ENCODE measurements at places on chromosomes 4 and X. TPM values are rescaled to one million over a fixed set of nuclear protein-coding genes. Genes with fewer than 3 reads are reported as not detected.

DNA sequence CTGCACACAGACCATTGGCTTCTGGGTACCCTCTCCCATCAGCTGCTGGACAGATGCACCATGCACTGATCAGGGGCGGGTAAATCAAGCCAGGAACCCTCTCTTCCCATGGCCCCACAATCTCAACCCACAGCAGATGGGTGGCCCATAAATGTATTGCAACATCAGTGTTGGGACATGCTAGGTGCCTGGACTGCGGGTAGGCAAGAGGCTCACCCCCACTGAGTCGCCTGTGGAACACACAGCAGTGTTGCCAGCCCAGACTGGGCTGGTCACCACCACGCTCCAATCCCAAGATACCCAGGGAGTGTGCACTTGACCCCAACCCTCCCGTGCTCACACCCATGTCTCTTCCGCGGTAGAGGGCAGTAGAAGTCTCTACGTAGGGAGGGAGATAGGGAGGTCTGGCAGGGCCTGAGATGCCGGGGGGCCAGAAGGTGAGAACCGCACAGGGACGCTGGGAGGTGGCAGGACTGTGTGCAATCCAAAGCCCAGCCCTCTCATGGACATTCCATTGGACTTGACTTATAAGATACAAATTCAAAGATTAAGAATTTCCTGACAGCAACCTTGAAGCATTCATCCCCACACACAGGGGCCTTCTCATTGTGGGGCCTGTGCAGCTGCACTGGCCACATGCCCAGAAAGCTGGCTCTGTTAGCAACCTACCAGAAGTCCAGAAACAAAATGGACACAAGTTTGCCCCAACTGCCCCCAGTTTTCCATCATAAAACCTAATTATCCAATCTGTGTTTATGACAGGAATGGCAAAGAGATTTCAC lies 183.7 kb downstream of the NSUN7 start:
- DNase-seq: no peak
- no peaks in the 10 kb centered on the region for H3K4me1 ChIP-seq
- H3K27ac ChIP-seq: no peak overlapping the region
- peaks cover 5% of the 10 kb centered on the region for H3K27me3 ChIP-seq
- no peaks in the 10 kb centered on the region for H3K36me3 ChIP-seq

Gene RHOXF2
- total RNA-seq: not detected

DNA sequence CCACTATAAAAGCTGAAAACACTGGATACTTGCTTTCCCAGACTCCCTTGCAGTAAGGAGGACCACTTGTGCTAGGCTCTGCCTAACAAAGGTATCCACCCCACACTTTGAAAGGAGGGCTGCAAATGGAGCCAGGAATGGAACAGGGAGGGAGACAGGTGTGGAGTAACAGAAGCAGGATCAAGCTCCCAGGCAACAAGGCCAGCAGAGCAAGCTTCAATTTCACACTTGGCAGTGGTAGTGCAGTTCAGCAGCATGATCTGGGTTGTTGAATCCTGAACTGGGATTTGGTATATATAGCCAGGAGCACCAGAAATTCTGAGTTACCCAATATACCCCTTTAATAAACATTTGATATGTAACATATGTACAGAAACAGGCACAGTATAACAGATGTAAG lies 9.8 kb downstream of the LAMP2 start:
- no peak for DNase-seq
- peaks cover 2% of the 10 kb centered on the region for H3K36me3 ChIP-seq
- no peak overlapping the region for H3K27ac ChIP-seq
- H3K4me1 ChIP-seq: peaks cover 32% of the 10 kb centered on the region

DNA sequence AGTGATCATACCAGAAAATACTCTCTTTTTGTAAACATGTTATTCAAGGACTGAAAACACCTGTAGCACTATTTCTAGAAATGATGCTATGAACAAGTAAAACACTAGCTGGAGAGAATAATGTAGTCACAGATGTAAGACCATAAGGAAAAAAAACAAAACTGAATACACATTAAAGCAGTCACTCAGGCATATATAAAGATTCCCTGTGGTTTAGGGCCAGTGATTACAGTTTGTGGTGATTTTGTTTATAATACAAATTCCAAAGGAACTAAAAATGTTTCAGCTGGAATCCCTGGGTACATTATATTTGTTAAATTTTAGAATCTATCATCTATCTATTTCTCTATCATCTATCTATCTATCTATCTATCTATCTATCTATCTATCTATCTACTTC lies 777.8 kb upstream of the FRG1 start:
- H3K27ac ChIP-seq: no peak overlapping the region
- H3K4me3 ChIP-seq: no peak overlapping the region
- H3K4me1 ChIP-seq: no peaks in the 10 kb centered on the region
- no peaks in the 10 kb centered on the region for H3K36me3 ChIP-seq
- DNase-seq: no peak
- H3K27me3 ChIP-seq: no peaks in the 10 kb centered on the region

GRCh38 chr4:182382941-182383340 lies 139.7 kb downstream of the TENM3 start:
- no peaks in the 10 kb centered on the region for H3K4me1 ChIP-seq
- H3K27ac ChIP-seq: no peak overlapping the region
- no peak overlapping the region for H3K4me3 ChIP-seq

DNA sequence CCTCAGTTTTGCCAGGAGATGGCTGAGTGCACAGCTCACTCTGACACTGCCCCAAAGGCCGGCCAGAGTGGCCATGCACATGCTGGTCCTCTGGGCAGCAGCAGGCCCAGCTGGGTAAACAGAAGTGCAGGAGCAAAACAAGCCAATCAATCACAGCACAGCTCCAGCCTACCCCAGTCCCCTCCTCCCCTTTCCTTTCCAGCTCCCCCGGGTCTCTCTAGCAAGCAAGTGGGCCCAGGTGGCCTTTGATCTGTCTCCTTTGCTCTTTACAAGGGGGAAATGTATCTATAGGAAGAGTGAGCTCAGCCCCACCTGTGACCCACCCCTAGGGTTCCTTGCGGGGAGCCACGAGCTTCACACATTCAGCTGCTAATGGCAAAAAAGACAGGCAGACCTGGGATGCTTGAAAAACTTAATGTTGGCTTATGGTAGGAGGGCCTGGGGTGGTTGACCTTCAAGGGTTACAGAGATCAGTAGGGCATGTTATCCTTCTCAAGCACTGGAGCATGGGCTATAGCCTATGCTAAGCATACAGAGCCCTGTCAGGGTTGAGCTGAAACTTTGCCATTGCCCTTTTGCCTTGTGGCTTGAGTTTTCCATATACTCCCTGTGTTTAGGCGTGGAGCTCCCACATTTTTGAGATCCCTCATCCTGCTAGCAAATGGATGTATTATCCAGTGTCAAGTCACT lies 57.8 kb upstream of the PLAC1 start:
- H3K4me3 ChIP-seq: no peak overlapping the region
- H3K36me3 ChIP-seq: no peaks in the 10 kb centered on the region
- H3K4me1 ChIP-seq: peaks cover 20% of the 10 kb centered on the region
- no peak overlapping the region for H3K27ac ChIP-seq
- DNase-seq: no peak
- peaks cover 3% of the 10 kb centered on the region for H3K27me3 ChIP-seq

GRCh38 chrX:74383611-74384010 lies 37.7 kb upstream of the SLC16A2 start:
- no peaks in the 10 kb centered on the region for H3K36me3 ChIP-seq
- H3K4me1 ChIP-seq: no peaks in the 10 kb centered on the region
- no peaks in the 10 kb centered on the region for H3K27me3 ChIP-seq
- peak; percentile 30 for DNase-seq

DNA sequence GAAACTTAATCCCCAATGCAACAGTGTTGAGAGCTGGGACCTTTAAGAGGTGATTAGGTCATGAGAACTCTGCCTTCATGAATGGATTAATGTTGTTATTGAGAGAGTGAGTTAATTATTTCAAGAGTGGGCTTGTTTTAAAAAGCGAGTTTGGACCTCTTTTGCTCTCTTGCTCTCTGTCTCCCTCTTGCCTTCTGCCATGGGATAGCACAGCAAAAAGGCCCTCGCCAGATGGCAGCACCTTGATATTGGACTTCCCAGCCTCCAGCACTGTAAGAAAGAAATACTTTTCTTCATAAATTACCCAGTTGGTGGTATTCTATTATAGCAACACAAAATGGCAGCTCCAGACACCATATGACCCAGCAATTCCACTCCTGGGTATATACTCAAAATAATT lies 7.0 kb upstream of the ATP6AP2 start:
- peaks cover 16% of the 10 kb centered on the region for H3K4me1 ChIP-seq
- H3K27me3 ChIP-seq: no peaks in the 10 kb centered on the region
- no peak overlapping the region for H3K4me3 ChIP-seq
- H3K27ac ChIP-seq: no peak overlapping the region
- no peaks in the 10 kb centered on the region for H3K36me3 ChIP-seq
- DNase-seq: peak; percentile 59

GRCh38 chrX:141724186-141724585 lies 25.6 kb upstream of the SPANXD start:
- H3K36me3 ChIP-seq: no peaks in the 10 kb centered on the region
- no peak overlapping the region for H3K4me3 ChIP-seq
- H3K27me3 ChIP-seq: no peaks in the 10 kb centered on the region

DNA sequence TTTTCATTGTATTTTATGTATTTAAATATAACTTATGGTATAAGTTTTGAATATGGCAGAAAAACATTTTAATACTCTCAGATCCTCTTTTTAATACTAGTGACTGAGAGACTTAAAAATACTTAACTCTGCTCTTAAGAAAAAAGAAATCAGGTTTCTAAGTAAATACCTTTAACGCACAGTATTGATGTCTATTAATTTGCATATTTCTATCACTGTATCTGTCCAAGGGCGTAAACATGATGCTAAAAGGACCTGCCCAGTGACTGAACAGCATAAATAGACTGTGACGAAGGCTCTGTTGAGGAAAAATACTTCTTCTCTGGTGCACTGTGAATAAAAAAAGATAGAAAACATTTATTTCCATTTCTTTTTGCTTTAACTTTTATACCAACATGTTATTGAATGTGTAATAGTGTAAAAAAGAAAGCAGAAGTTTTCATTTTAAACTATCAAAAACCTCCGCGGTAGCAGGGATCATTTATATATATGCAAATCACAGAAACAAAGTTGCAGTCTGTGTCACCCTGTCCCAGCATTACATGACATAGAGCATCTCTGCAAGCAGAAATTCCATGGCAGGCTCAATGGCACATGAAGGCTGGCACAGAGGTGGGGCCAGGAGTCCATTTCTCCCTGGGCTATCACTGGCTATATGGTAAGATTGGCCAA lies 75.4 kb downstream of the ZAR1 start:
- H3K27ac ChIP-seq: no peak overlapping the region
- no peak for DNase-seq
- peaks cover 14% of the 10 kb centered on the region for H3K36me3 ChIP-seq
- no peak overlapping the region for H3K4me3 ChIP-seq
- H3K4me1 ChIP-seq: peaks cover 4% of the 10 kb centered on the region
- no peaks in the 10 kb centered on the region for H3K27me3 ChIP-seq

Gene GYPA
- total RNA-seq: not detected

DNA sequence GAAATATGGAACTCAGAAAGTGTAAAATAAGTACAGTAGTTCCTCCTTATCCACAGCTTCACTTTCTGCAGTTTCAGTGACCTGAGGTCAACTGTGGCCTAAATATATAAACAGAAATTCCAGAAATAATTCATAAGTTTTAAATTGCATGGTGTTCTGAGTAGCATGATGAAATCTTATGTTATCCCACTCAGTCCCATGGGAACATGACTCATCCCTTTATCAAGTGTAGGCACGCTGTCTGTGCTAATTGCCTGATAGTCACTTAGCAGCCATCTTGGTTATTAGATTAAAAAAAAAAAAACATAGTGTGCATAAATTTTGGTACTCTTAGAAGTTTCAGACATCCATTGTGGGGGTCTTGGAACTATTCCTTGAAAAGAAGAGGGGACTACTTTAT lies 983.4 kb upstream of the ADGRL3 start:
- H3K4me3 ChIP-seq: no peak overlapping the region
- H3K27me3 ChIP-seq: no peaks in the 10 kb centered on the region
- H3K36me3 ChIP-seq: no peaks in the 10 kb centered on the region
- no peaks in the 10 kb centered on the region for H3K4me1 ChIP-seq
- H3K27ac ChIP-seq: no peak overlapping the region

GRCh38 chr4:156764145-156764544 lies 207.5 kb downstream of the PDGFC start:
- no peaks in the 10 kb centered on the region for H3K36me3 ChIP-seq
- no peaks in the 10 kb centered on the region for H3K4me1 ChIP-seq
- no peaks in the 10 kb centered on the region for H3K27me3 ChIP-seq
- no peak overlapping the region for H3K4me3 ChIP-seq
- DNase-seq: no peak

Gene SPON2
- total RNA-seq: 9.5 TPM

GRCh38 chr4:127624173-127624572 lies 8.6 kb upstream of the INTU start:
- H3K27ac ChIP-seq: no peak overlapping the region
- H3K4me1 ChIP-seq: peaks cover 8% of the 10 kb centered on the region
- H3K36me3 ChIP-seq: no peaks in the 10 kb centered on the region
- peaks cover 38% of the 10 kb centered on the region for H3K27me3 ChIP-seq

- no peak overlapping the region for H3K4me3 ChIP-seq
- H3K36me3 ChIP-seq: no peaks in the 10 kb centered on the region
- no peaks in the 10 kb centered on the region for H3K27me3 ChIP-seq
- H3K27ac ChIP-seq: no peak overlapping the region
- H3K4me1 ChIP-seq: no peaks in the 10 kb centered on the region
Measured at GRCh38 chr4:156085100-156085499, 131.4 kb upstream of the CTSO start.

Gene PDCL2
- total RNA-seq: not detected

Gene HTN3
- not detected for total RNA-seq

DNA sequence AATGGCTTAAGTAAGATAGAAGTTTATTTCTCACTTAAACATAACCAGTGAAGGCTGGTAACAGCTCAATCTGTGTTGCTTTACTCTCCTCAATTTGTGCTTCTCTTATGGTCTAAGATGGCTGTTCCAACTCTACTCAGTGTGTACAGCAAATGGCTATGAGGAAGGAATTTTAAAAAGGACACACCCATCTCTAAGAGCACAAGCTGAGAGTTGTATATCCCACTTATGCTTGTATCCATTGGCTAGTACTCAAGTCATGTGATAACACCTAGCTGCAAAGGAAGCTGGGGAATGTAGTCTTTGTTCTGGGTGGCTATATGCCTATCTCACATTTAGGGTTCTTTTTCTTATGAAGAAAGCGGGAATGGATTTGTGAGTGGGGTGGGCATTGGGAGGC lies 63.3 kb downstream of the GPAT3 start:
- H3K4me3 ChIP-seq: no peak overlapping the region
- no peaks in the 10 kb centered on the region for H3K27me3 ChIP-seq
- no peaks in the 10 kb centered on the region for H3K4me1 ChIP-seq

GRCh38 chr4:13084210-13084609 lies 399.9 kb downstream of the RAB28 start:
- no peaks in the 10 kb centered on the region for H3K4me1 ChIP-seq
- DNase-seq: no peak
- no peaks in the 10 kb centered on the region for H3K27me3 ChIP-seq
- H3K4me3 ChIP-seq: no peak overlapping the region

Gene FAM9C
- not detected for total RNA-seq

- no peak overlapping the region for H3K27ac ChIP-seq
- no peaks in the 10 kb centered on the region for H3K36me3 ChIP-seq
- DNase-seq: no peak
Measured at GRCh38 chr4:184357772-184358171, 116.6 kb downstream of the IRF2 start.
